CD4-positive, alpha-beta T cell treated with Interleukin-4 for 1 hour (primary cell): ENCODE measurements at places on chromosomes 1 and 21.

GRCh38 chr1:65992831-65993271 is 200.2 kb downstream of the PDE4B start:
- no peak for DNase-seq

GRCh38 chr21:28928578-28929420 is 63.9 kb downstream of the LTN1 start:
- no peak for DNase-seq

DNA sequence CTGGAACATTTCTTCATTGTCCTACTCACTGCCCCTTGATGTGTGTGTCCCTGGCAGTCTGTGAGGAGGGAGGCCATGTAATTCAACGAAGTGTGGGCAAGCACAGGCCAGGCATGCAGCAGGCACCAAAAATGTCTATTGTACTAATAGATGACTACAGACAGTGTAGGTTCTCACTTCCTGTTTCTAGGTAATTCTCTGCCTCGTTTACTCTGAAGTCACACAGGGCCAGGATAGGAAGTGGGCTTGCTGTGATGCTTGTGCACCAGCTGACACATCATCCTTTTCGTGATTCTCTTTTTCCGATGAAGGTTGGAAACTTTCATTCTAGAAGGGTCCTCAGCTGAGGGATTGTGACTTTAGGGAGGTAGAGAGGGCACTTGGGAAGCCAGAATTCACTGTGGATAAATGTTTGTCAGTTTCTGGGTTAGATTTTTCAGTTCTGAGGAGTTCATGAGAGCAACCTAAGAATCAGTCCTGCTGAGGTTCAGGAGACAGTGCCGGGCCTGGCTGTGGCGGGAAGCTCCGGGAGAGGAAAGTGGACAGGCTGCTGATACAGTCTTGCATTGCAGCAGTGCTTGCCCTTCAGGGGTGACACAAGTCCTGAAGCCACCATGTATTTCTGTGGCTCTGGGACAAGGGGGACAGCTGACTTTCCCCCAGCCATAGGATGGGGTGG is 4.3 kb upstream of the CSF1 start:
- DNase-seq: peak; percentile 86

DNA sequence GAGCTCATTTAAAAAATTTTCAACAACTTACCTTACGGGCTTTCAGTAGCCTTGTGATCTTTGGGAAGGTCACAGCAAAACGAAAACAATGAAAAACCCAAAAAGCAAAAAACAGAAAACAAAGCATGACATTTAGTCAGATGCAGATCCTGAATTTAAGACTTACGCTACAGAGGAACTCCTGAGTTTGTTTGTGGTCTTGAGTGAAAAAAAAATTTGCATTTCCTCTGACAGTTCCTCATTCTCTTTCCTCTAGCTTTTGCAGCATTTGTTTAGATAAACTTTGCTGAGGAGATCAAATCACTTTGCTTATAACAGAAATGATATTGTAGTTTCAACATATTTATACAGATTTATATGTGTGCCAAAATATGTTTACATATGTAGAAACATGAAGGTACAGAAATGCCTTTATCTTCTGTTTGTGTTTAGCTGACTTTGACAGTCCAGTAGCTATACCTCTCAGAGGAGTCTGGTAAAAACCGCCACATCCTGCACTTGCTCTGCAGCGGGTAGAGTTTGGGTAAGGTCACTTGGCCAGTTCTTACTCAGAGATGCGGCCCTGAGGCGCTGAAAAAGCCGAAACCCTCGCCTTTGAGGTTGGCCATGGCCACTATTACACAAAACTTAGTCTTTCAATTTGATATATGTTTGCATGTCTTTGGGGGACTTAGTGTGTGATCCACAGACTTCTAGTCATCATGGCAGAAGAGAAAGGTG is 142.5 kb downstream of the TNR start:
- DNase-seq: no peak

DNA sequence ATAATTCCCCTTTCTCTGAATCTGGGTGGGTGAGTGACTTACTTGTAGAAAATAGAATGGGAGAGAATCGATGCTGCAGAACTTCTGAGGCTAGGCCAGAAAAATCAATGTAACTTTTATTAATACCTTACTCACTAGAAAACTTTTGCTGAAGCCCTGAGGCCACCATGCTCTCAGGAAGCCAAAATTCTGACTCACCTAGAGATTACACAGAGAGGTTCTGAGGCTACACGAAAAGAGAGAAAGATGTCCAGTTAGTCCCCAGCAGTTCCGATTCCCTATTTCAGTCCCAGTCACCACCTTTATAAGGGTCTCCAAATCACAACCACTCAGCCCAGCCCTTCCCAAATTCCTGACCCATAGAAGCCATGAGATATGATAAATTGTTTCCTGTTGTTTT is 135.2 kb downstream of the NTPCR start:
- no peak for DNase-seq

- no peak for DNase-seq
Measured at GRCh38 chr1:15799928-15800835, 7.3 kb downstream of the UQCRHL start.

DNA sequence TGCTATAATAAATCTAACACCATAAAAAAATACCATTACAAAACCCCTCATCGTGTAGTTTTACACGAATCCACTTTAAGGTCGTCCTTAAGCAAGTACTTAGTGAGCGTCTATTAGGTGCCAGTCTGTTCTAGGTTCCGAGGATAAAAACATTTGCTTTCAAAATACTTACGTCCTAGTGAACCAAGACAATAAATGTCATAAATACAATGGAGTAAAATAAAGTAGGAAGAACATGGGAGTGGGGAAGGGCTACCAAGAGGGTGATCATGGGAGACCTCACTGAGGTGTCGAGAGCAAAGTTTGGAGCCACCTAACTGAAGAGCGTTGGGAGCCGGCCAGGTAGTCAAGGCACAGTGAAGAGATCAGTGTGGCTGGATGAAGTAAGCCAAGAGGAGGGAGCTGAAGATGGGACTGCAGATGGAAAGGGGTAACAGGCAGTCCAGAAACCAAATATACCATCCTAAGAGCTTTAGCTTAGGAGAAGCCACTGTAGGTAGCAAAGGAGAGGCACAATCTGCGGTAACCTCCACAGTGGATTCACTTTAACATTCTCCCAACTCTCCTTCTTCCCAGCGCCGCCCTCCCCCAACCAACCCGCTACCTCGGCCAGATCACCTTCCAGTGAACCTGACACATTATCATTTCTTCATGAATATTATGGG is 684 bp downstream of the LTN1 start:
- no peak for DNase-seq

DNA sequence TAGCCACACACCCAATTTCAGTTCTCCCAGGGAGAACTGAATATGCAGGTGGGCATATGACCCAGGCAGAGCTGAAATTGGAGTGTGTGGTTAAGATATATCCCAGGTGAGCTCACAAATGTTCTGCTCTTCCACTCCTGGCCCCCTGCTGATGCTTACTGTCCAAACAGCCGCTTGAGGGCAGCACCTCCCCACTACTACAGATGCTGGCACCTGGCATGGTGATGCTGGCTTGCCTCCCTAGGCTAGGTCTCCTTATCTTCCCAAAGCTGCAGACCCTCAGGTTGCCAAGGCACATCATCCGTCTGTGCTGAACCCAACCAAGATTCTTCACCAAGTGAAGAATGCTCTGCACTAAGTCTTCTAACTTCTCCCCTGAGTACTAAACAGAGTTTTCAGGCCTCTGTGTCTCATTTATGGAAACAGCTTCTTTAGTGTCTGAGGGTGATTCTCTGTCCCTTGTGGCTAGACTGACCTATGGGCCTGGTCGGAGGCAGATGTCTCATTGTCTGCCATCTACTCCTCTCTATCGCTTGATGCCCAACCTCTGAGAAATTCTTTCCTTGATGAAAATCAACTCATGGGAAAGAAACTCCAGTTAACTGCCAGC is 27.2 kb downstream of the XCL1 start:
- DNase-seq: peak; percentile 67

DNA sequence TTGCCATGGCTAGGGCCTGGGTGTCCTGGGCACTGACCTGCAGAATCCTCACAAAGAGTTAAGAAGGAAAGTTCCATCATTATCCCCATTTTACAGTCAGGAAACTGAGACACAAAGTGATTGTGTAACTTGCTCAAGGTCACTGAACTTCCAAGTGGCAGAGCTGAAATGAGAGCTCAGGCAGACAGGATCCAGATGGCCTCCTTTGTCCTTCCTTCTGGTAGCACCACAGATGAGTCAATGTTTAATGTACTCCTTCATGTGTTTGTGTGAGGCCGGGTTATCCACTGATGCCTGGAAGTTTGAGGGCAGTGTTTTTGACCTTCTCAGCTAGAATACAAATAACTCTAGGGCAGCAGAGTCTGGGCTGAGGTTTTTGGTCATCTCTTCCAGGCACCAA is 207.0 kb downstream of the TNR start:
- DNase-seq: no peak

GRCh38 chr21:42641311-42642218 is 11.9 kb upstream of the PDE9A start:
- no peak for DNase-seq

GRCh38 chr1:201982082-201982622 is 296 bp upstream of the RNPEP start:
- peak; percentile 64 for DNase-seq

- DNase-seq: no peak
Measured at GRCh38 chr1:12570291-12570690, 47.7 kb downstream of the DHRS3 start.

GRCh38 chr1:244435562-244436205 is 16.0 kb downstream of the ADSS2 start:
- no peak for DNase-seq

DNA sequence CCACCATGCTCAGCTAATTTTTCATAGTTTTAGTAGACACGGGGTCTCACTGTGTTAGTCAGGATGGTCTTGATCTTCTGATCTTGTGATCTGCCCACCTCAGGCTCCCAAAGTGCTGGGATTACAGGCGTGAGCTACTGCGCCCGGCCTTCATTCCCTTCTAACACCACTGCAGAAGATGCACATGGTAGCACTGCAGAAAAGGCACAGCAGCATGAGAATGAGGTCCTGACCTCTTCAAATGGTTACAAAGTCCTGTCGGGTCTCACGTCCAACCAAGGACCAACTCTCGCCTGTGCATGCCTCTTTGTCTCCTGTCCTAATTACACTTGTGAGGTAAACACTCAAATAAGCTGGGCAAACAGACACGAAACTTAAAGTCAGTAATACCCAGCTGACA is 83.0 kb upstream of the GCLM start:
- no peak for DNase-seq

GRCh38 chr1:156151093-156151688 is 2.2 kb upstream of the SEMA4A start:
- peak; percentile 58 for DNase-seq

DNA sequence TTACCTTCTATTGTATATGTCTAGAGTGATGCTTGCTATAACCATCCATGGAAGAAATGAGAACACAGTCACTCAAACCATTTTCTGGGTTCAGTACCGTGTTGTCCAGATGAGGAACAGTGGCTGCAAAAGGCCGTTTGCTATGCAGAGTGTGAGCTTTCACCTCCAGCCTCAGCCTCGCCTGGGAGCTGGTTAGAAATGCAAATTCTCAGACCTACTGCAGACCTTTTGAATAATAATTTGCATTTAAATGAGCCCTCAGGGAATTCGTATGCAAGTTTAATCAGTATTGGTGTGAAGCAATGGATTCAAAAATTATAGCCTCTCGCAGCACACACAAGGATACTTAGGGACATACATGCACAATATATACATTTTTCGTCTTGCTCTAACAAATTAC is 24.1 kb downstream of the KCNJ15 start:
- DNase-seq: no peak

DNA sequence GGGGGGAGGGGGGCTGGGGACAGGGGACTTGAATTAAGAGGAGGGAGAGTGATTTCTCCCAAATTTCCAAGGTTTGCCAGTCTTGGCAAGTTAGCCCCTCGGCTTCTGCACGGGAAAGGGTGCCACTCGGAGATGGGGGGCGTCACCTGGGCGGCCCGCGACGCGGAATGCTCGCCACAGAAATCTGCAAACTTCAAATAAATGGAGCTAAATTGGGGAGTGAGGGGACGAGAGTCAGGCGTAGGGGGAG is 885 bp upstream of the SSBP3 start:
- no peak for DNase-seq

DNA sequence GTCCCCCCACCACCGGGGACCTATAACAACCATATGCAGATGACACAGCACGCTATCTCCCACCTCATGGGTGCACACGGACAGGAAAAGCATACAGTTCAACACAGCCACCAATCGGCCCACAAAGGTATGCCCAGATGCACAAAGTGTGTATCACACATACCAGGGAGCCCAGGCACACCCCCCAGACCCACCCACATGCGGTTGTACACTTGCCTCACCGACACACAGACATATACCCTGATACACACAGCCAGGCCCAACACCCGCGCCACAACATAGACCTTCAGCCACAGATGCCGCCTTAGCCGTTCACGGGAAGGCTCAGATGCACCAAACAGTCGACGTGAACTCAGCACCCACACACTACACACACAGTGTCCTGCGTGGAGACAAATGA is 5.5 kb downstream of the CROCC start:
- DNase-seq: no peak

- DNase-seq: no peak
Measured at GRCh38 chr1:3477241-3477995, 23.0 kb downstream of the ARHGEF16 start.

DNA sequence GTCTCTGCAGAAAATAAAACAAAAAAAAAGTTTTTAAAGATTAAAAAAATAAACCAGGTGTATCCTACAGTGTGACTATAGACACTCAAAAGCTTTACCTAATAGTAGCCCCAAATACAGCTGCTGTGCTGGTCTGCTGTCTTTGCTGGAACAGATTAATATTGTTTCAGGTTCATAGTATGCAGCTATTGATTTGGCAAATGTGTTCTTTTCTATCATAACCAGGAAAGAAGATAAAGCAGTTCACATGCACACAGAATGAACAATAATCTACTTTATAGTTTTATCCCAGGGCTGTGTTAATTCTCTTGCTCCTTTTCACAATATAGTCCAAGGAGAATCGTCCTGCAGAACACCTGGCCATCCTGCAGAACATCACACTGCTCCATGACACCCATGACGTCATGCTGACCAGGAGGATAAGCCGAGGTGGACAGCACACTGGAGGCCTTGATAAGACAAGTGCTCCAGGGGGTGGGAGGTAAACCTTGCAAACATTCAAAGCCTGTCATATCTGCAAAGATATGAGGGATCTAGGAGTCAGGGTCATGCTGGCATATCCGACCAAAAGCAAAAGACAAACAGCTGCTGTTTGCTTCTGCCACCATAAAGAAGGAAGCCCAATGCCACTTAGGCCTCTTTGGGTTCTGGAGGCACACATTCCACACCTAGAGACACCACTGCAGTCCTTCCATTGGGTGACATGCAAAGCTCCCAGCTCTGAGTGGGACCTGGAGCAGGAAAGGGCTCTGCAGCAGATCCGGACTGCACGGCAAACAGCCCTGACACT is 86.1 kb upstream of the SLC2A1 start:
- DNase-seq: no peak
